ENCODE measurements at places on chromosomes 12 and 14.

DNA sequence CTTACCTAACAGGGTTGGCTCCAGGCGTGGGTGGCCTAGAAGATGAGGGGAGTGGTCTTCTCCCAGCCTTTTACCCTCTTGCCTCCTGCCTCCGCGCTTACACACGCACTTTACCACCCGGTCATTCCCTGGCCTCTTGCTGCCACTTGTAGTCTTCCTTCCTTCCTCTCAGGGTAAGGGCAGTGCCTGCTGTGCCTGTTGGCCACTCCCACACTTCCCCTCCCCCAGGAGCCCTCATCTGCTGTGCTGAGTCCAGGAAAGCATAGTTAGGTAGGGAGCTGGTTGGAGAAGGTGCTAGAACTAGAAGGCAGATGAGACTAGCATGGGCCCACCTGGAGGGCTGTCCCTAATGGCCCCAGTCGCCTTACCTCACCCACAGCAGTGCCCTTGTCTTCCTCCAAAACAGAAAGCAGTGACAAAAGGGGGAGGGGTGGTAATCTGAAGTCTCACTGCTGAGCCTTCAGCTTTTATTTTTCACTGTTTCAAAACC, 54.3 kb upstream of the SRSF5 start:
- no peak for DNase-seq

DNA sequence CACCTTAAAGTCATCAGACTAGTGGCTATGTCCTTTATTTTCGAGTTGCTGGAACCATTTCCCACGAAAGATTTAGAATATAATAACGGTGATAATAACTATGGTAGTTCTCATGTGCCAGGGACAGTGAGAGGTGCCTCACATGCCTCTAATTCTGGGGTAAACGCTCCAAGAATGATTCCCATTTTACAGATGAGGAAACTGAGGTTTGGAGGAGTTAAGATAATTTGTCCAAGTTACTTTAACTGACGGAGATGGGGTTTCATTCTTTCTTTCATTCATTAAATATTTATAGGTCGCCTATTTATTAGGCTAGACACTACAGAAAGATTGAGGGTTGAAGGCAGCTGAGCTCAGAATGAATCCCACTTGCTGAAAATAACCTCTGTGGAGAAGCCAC, 30.7 kb upstream of the FOS start:
- DNase-seq: no peak

GRCh38 chr14:54902143-54902520, 494 bp downstream of the GCH1 start:
- DNase-seq: peak; percentile 68

GRCh38 chr14:96149131-96149530, 55.5 kb upstream of the BDKRB2 start:
- no peak for DNase-seq

DNA sequence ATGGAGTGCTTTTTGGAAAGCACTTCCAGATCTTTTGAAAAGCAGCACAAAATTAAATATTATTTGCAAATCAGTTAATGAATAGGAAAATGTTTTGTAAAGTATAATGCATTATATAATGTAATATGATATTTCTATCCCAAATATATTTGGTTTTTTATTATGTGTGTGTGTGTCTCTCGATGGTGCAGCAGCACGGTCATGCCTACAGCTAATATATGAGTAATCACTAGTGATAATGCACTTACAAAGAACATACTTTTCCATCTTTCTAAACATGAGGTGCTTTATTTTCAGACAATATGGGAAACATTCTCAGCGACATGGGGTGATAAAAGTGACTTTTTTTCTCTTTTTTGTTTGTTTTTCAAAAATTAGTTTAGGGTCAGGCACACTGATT, 1.3 kb upstream of the EEA1 start:
- no peak for DNase-seq

DNA sequence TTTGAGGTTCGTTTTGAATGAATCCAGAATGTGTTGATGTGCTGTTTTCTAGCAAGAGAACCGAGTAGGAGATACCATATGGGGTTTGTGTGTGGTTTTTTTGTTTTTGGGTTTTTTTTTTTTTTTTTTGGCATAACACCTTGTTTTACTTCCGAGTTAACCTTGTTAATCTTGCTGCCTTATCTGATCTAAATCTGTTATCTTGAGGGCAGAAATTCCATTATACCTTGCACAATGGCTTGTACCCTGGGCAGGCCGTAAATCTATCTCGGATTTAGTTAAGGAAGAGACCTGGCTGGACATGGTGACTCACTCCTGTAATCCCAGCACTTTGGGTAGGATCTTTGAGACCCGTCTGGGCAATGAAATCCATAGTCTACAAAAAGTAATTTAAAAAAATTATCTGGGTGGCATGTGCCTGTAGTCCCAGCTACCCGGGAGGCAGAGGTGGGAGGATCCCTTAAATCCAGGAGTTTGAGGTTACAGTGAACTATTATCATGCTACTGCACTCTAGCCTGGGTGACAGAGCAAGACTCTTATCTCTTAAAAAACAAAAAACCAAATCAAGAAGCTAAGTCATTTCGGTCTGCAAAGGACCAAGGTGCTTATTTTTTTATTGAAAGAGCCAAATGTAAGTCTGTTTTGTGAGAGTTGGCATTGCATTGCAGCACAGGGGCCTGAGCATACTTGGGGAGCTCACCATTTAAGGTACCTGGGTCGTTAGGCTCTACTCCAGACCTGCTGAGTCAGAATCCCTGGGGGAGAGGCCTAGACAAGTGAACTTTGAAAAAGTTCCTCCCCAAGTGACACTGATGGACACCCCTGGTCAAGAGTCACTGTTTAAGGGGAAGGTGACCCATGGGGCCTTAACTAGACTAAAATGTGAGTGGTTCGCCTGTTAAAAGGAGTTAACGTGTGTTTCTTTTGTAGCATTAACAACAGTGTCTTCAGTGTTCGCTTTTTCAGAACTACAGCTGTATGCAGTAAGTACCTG, 6.7 kb downstream of the DLST start:
- DNase-seq: no peak

- no peak for DNase-seq
Measured at GRCh38 chr12:92549516-92549915, 153.3 kb upstream of the PLEKHG7 start.

DNA sequence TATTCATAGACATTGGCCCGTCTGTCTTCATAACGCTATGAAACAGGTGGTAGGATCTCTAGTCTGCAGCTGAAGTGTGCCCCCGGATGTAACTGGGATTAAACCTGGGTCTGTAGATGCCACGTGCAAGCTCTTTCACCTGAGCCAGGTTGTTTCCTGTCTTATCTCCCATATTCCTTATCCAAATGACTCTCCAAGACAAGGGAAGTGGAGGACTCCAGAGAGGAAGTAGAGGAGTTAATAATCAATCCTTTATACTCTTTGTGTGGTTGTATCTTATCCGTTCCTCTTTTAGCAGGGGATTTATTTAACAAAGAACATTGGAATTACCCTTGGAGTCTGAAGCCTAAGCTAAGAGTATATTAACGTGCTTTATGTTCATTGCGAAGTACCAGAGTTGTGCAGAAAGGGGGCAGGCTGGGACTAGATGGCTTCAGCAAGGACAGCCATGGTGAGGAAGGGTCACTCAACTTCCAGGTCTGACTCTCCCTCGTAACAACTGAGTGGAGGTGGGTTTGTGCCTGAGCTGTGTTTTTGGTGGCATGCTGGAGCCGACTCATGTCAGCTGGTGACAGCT, 82.8 kb downstream of the RIN3 start:
- no peak for DNase-seq

DNA sequence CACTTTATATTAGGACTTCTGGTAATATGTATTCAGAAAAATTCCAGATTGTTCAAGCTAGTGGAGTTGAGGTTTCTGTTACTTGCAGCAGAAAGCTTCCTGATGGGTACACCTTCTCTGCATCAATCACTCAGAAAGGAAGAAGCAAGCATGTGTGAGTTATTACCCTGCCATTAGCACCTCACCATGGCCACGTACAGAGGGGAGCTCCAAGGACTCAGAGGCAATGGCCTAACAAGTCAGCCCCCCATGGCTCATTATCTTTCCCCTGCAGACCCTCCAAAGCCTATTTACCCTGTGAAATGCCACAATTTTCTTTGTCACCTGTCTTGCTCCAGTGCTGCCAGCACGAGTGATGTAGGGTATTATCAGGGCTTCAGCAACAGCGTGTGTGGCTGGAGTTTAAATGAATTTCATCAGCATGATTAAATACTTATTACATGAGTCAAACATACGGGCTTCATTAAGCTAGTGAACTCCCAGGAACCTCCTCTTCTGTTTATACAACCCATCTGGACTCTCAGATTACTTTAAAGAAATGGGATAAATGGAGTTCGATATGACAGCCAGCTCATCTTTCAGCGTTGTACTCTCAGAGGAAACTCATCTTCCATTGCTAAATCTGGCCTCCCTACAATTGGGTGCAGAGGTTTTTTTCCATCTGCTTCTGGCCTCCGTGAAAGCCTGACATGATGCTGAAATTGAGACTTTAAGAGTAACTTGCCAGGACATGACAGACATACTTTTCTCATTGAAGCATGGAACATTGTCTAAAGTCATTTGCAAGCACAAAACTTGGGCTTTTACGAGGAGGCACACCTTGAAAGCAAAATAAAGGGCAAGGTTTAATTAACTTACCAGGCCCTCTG, 135.9 kb downstream of the TMEM30B start:
- DNase-seq: no peak

DNA sequence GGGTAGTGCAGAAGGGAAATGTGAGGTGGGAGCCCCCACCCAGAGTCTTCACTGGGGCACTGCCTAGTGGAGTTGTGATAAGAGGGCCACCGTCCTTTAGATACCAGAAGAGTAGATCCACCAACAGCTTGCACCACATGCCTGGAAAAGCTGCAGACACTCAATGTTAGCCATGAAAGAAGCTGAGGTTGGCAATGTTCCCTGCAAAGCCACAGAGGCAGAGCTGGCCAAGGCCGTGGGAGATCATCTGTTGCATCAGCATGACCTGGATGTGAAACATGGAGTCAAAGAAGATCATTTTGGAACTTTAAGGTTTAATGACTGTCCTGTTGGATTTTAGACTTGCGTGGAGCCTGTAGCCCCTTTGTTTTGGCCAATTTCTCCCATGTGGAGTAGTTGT, 468.4 kb upstream of the FOXG1 start:
- no peak for DNase-seq

GRCh38 chr14:50025776-50026175, 90.6 kb downstream of the VCPKMT start:
- no peak for DNase-seq

- DNase-seq: no peak
Measured at GRCh38 chr12:65868133-65868705, 43.9 kb downstream of the HMGA2 start.

GRCh38 chr12:122724641-122725243, 5.9 kb downstream of the HCAR1 start:
- DNase-seq: no peak

DNA sequence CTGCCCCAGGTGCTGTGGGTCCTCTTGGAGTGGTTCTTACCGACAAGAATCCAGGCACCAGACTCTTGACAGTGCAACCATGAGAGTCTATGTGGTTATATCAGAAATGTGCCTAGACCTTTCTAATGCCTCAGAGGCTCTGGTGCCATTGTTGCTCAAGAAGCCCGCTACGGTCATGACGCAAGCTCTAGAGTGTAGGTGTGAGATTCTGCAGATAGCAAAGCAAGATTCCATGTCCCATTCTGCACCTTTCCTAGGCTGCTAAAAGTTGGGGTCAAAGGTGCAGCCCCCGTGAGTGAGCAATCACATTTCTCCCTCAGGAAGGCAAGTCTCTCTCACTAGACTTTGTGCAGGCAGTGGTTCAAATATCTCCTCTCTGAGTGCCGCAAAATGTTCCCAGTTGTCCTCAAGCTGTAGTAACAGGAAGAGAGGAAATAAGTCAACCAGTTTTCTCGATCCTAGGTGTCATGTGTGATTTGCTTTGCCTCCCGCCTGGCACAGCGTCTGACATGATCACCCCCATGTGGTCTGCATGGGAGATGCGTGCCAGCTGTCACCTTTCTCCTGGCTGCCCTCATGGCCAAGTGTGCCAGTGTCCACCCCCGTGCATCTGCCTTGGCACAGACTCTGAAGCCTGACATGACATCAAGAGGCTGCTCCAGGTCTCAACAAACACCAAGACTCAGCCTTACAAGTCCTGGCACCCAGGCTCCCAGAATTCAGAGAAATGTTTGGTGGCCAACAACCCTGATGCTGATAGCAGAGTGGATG, 122.5 kb upstream of the COCH start:
- DNase-seq: no peak

DNA sequence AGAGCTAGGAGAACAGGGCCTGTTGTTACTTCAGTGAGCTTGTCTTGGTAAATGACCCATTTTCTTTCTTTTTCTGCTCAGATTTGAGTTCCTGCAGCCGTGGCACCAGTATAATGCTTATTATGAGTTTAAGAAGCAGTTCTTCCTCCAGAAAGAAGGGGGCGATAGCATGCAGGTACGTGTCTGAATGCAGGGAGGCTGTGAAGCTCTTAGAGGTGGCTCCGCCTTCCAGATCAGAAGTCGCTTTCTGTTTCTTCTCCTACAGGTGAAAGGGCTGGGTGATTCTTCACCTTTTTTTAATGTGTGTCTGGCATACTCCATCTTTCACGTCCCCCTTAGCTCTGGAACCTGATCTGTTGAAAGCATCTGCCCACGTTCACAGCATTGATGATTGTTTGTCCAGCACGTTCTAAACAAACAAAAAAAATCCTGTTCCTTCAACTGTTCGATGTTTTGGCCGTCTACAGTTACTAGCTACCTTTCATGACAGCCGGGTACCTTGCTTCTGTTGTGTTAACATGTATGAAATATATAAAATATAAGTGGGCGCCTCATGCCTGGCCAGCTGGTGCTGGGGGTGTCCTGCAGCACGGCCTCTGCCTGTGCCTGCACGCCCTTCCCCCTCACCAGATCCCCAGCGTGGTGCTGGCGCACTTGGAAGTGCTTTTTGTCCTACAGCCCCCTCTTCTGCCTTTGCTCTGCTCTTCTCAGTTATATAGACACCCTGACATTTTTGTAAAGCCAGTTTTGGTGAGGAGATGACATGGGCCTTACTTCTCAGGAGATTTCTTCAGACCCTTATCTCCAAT, 44.6 kb downstream of the SFSWAP start:
- peak; percentile 7 for DNase-seq

- no peak for DNase-seq
Measured at GRCh38 chr12:32390572-32391219, 8.7 kb upstream of the FGD4 start.

DNA sequence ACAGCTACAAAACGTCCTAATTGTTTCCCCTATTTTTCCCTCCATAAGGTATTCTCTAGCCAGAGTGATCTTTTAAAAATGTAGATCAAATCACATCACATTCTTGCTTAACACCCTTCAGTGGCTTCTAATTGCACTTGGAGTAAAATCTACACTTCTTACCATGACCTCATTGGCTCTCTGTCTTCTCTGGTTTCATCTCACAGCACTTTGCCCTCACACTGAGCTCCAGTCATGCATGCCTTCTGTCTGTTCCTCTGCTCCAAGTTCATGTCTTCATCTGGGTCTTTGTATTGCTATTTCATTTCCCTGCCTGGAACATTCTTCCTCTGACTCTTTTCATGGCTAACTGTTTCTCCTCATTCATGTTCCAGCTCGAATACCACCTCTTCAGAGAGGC, 220.4 kb upstream of the GARIN6 start:
- DNase-seq: no peak

GRCh38 chr12:56927281-56927680, 6.9 kb downstream of the SDR9C7 start:
- no peak for DNase-seq

- no peak for DNase-seq
Measured at GRCh38 chr14:22822016-22822570, 6.9 kb upstream of the SLC7A7 start.

- no peak for DNase-seq
Measured at GRCh38 chr12:123748661-123749060, 13.4 kb upstream of the DNAH10 start.

GRCh38 chr12:108103517-108103916, 25.6 kb upstream of the WSCD2 start:
- DNase-seq: no peak
